ENCODE measurements at places on chromosomes 1 and 21.

GRCh38 chr1:18607289-18607760 lies 23.3 kb upstream of the PAX7 start:
- DNase-seq, result no peak

- no peak for DNase-seq
Measured at GRCh38 chr1:63828322-63829044, 54.7 kb downstream of the ROR1 start.

DNA sequence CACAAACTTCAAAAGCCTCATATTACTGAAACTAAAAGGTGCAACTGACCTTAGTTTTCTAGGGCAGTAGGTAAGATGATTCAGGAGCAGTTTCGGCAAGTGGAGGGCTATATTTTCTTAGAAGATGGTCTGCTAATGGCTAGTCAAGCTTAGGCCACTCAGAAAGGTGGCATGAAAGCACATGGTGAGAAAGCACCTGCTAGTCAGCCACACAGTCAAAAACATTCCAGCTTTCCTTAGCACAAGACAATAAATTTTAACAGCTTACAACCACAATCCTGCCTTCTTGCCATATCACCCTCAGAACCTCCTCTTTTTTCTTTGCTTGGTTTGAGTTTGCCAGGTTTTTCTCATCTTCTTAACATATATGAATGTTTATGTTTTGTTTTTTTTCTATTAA lies 81.1 kb upstream of the SLFNL1 start:
- DNase-seq, result no peak

DNA sequence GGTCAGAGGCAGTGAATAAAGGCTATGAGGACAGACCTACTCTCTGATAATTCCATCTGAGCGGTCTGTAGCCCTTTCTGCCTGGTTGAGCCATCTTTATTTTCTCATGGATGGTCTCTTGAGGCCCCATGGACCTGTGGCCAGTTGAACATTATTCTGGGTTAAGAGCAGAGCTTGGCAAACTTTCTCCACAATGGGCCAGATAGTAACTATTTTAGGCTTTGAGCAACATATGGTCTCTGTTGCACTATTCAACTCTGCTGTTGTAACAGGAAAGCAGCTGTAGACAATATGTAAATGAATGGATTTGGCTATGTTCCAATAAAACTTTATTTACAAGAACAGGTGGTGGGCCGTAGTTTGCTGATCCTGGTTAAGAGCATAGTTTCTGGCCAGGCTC lies 62.7 kb downstream of the KAZN start:
- DNase-seq, result no peak

GRCh38 chr1:90710579-90711536 lies 6.2 kb downstream of the BARHL2 start:
- no peak for DNase-seq

DNA sequence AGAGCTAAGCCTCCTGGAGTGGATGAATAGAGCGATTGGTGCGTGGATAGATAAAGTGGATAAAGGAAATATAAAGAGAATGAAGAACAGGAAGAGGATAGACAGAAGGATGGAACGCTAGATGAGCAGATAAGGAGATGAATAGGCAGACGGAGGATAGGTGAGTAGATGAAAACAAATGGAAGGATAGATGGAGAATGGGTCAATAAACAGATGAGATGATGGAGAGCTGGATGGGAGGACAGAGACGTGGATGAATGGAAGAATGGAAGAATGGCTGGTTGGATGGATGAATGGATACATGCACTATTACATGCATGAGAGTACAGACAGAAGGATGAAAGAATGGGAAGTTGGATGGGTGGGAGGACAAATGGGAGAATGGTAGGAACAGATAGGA lies 35.2 kb upstream of the EDN2 start:
- DNase-seq, result no peak

DNA sequence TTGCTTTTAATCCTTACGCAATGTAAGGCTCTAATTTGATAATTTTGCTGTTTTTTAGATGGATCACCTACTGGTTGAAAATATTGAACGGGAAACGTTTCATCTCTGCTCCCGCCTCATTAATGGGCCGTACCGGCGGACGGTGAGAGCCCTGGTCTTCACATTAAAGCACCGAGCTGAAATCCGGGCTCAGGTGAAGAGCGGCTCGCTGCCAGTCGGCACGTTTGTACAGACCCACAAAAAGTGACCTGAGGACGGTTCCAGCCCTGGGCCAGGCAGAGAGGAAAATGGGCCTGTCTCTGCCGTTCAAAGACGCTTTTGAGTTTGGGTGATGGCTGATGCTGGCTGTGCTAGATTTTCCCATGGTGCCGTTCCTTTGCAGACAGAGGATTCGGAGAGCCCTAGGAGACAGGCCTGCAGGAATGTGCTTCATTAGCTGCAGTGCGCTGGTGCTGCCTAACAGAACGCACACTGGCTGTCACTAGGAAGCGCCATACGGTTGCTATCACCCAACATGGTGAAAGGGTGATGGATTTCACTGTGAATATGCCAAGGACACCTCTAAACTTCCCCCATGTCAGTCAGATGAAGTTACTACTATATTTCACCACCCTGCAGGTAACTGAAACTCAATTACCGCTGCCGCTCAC lies 42.9 kb downstream of the TCEANC2 start:
- DNase-seq, result no peak

- no peak for DNase-seq
Measured at GRCh38 chr1:244858357-244858756, 6.0 kb downstream of the HNRNPU start.

DNA sequence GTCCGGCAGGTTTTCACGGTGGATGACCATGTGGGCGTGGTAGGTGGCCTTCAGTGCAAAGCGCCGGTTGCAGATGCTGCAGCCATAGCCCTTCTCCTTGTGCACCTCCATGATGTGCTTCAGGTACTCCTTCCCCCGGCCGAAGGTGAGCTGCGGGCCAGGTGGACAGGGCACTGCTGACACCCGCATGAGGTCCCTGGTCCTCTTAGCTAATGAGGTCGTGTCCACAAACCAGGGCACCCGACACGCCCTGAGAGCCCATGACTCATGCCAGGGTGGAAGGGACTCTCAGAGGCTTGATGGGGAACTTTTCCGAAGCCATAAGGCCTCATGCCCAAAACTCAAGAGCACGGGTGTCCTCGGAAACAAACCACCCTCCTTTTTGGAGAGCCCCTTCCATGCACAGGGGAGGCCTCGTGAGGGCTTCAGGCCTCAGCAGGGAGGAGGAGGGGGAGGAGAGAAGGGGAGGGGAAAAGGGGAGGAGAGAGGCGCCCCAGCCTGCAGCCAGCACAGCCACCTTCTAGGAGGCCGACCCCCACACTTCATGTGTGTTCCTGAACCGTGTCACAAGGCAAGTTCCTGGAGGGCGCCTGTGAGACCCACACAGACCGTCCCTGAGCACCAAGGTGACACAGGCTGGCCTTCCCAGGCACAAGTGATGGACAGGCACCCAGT lies 54.4 kb upstream of the RIPK4 start:
- no peak for DNase-seq

DNA sequence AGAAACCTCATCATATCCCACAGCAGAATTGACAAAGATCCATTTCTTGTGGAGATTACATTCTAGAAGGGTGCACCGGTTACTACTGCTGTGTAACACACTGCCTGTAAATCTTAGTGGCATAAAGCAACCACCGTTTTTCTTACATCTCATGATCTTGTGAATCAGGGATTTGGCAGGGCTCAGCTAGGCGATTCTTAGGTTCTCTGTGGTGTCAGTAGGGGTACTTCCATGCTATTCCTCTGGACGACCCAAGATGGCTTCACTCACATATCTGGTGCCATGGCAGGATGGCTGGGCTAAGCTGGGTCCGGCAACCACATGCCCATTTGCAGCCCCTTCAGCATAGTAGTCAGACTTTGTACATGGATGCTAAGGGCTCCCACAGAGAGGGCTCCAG lies 179.8 kb upstream of the TMEM51 start:
- DNase-seq, result no peak

DNA sequence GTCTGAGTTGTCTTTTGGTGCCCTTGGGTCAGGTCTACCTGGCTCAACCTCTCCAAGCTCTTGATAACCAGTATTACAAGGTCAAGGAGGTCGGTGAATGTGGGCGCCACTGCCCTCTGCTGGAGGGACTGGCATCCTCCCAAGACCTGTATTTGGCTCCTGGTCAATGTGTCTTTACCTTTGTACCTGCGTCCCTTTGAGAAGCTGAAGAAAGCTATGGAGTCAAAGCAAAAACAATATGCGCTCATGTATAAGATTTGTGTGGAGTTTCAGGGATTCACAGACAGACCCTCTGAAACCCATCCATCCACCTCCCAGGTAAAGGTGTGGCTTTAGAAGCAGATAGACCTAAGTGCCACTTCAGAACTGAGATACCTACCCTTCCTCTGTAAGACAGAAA lies 61.8 kb upstream of the NBL1 start:
- peak; percentile 44 for DNase-seq

GRCh38 chr1:88179943-88180342 lies 504.1 kb upstream of the PKN2 start:
- DNase-seq, result no peak

DNA sequence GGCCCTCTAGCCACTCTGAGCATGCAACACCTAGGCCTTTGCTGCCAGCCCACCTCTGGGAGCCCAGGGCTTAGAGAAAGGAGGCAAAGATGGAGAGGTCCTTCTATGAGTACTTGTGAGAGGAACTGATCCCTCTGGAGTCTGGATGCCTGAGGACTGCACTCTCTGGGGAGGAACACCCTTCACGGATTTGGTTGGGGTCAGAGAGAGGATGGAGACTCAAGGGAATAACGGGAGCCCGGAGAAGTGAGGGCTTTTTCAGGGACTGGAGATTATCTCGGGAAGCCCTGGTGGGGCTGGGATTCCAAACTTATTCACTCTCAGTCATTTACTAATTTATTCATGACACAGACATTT lies 413 bp upstream of the C1orf232 start:
- no peak for DNase-seq

GRCh38 chr1:243977094-243977493 lies 74.0 kb upstream of the ZBTB18 start:
- no peak for DNase-seq

DNA sequence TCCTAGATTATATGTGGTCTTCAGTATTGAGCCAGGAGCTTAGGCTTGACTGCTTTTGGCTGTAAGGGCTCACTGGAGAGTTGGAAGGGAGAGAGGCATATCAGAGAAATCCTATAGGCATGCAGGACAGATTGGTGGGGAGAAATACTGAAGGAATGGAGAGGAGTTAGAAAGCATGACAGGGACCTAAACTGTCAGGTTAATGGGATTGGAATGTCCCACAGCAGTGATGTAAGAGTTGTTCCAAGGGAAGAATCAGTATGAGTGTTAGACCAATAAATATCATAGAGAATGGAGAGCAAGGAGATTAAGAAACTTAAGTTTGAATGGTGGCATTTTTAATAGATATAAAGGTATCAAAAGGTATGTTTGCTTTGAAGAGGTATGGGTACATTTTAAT lies 39.7 kb downstream of the SLC35A3 start:
- DNase-seq, result no peak

DNA sequence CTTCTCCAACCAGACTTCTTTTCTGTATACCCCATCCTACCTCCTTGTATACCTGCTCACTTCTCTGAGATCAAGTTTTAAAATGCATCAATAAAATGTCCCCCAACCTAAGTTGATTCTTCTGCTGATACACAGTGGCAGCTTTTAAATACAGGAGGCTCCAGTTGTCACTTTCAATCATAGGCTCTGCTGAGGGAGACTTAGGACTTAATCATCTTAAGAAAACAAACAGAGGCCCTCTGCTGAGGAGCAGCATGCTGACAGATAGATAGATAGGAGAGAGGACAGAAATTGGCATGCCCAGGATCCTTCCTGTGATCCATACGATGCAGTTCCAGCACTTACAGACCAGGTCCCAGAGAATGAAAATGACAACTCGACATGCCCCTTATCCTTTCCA lies 311.0 kb upstream of the PROX1 start:
- no peak for DNase-seq

DNA sequence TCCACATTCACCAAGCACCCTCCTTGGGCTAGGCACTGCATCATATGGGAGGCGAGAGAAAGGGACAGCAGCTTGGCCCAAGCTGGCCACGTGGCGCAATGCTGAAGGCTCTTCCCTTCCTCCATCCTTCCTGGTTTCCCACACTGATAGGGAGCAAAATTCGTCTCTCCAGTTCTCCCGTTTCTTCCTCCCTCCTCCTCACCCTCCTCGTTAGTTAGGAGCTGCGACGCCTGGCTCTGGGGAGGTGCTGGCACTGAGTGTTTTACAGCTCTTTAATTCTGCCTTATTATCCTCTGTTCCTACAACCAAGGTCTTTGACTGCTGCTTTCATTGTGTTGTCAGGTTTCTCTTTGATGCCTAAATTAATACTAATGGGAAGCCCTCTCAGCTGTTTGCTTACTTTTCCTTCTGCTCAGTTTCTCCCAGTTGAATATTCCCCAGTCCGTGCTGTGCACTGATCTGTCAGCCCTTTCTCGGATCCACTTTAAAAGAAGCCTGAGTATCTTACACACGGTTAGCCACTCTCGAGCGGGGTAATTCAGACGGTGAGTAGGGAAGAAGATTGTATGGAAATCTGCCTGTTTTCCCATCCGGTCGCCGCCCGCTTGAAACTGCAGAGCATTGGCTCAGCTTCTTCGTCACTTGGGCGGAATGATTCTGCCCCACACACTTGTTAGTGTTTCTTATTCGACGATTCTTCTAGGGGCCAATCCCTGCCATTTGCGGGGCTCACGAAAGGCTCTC lies 56.2 kb upstream of the SMYD2 start:
- DNase-seq, result no peak

- no peak for DNase-seq
Measured at GRCh38 chr1:221444346-221444745, 297.5 kb downstream of the DUSP10 start.

DNA sequence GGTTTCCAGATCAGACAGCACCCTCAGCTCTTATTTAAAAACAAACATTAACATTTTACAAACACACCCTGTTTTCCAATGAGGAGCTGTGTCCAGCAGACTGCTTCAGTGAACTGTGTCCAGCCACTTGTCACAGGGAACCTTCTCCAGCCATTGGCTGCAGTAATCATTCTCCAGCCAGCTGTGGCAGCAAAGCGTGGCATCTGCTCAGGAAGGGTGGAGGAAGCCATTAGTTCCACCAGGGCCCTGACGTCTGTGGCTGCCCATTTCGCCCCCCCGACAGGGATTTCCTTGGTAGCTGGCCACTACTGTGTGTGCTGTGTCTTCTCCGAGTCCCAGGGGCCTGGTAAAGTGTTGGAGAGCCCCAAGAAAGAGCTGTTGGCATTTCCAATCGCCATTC lies 62.9 kb upstream of the SELENON start:
- no peak for DNase-seq

DNA sequence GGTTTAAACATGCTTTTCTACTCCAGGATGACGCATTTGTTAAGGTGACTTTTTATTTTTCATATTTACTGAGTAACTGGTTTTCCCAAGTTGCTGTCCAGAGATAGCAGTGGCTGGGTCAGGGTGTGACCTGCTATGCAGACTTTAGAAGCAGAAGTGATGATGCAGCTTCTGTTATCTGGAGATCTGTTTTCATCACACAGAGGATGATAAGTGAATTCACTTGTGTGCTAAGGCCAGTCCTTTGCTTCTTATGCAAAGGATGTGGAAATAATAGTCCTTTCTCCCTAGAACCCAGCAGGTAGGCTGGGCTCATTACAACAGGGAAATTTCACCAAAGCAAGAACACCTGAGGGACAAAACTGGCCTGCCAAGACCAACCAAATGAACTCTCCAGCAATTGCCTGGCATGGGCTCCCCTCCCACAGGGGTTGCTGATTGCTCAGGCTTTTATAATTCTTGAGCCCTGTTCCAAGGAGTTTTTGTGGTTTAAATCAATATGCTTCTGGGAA lies 97.8 kb upstream of the LPGAT1 start:
- no peak for DNase-seq

All from NK-92 treated with Interleukin-12 subunit alpha and Interleukin-12 subunit beta, amount 100 ng/mL, for 24 hours (cell line).